ENCODE measurements at places on chromosomes 7 and 10.
A peak's percentile ranks its signal among the peaks of the same experiment; 100 is the strongest.

- DNase-seq: peak; percentile 90
Measured at GRCh38 chr7:114426382-114426781, 11.8 kb downstream of the FOXP2 start.

DNA sequence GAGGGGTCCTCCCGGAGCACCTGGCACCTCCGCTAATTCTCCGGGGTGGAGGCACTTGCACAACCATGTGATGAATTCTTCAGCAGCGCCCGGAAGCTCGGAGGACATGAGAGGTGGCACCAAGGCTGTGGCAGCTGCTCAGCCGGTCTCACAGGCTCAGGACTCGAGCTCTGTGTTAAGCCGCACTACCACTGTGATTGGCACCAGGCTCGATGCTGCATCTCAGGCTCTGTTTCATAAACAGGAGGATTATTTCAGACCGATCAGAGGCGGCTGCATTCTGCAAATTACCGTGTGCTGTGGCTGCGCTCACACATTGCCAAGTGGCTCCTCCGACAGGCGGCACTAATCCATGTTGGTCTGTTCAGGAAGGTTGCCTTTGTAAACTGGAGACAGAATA, 495.2 kb downstream of the DNAJB6 start:
- no peak for DNase-seq

GRCh38 chr10:91493313-91493712, 83.2 kb downstream of the HECTD2 start:
- DNase-seq: peak; percentile 10

- DNase-seq: peak; percentile 98
Measured at GRCh38 chr7:70704831-70705346, 427.1 kb upstream of the GALNT17 start.

DNA sequence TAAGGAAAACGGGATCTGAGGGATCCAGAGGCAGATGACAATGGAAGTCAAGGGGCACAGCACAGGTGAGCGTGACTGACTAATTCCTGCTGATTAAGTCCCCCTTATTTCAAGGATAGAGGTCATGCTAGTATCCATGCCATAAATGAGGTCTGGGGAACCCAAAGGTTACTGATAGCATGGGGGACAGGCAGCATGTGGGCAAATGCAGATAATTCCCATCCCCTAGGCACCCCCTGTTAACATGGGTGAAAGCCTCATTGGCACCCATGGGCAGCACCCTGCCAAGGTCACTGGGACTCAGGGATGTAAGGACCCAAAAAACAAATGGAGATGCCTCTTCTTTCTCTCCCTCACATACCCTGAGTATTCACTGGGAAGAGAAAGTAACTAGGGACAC, 139.7 kb downstream of the WDR11 start:
- DNase-seq: no peak

DNA sequence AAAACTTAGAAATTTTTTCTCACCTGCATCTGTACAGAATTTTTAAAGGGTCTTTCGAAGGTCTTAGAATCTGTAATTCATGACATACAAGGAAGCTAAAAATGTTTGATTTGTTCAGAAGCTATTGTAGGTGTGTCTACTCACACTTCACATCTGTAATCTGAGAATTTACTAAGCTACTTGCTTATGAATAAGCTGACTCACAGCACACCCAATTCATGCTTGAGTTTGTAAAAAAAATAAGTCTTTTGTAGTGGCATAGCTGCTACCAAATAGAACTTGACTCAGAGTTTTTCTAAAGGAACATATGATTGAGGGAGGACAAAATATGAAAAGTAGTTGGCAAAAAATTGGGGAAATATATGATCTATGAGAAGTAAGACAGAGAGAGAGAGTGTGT, 12.7 kb upstream of the AGR2 start:
- peak; percentile 71 for DNase-seq

DNA sequence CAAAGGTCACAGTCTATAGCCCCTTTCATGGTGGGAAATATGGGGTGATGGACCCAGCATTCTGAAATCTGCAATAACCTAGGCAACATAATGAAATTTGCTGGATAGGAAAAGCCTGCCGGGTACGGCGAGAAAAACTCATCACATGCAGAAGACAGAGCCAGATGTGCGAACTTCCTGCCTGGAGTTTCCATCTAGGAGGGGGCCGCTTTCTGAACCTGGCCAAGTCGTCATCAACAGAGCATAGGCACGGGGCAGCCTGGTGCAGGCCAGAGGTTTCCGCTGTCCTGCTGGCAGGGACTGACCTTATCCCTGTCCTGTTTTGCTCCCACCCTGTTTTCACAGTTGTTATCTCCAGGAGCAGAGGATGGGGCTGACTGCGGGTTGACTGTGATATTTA, 27.4 kb downstream of the CCDC3 start:
- DNase-seq: no peak

DNA sequence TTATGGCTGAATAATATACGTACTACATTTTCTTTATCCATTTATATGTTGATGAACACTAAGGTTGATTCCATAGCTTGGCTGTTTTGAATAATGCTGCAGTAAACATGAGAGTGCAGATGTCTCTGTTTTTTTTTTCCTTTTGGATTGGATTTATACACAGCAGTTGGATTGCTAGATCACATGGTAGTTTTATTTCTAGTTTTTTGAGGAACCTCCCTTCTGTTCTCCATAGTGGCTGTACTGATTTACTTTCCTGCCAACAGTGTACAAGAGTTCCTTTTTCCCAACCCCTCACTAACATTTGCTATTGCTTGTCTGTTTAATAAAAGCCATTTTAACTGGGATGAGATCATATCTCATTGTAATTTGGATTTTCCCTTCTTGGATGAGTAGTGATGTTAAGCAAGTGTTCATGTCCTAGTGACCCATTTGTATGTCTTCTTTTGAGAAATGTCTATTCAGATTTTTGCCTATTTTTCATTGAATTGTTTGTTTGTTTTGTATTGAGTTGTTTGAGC, 36.0 kb downstream of the ABCA13 start:
- no peak for DNase-seq

DNA sequence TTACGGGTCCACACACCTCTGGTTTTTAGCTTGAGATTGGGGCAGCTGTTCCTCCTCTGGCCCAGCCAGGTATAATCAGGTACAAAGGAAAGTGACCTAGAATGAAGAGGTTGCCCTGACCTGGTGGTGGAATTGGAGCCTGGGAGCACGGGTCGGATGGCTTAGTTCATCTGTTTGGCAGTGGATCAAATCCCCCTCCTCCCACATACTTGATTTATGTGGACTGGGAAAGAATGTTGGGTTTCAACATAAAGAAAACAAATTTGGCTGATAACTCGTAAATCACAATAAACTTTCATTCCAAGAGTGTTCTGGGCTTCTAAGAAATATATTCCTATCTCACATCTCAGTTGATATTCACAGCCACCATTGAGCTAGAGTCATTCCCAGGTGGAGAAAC, 186.8 kb downstream of the CUX1 start:
- DNase-seq: peak; percentile 16

- DNase-seq: no peak
Measured at GRCh38 chr10:34613491-34613890, 201.6 kb downstream of the PARD3 start.

DNA sequence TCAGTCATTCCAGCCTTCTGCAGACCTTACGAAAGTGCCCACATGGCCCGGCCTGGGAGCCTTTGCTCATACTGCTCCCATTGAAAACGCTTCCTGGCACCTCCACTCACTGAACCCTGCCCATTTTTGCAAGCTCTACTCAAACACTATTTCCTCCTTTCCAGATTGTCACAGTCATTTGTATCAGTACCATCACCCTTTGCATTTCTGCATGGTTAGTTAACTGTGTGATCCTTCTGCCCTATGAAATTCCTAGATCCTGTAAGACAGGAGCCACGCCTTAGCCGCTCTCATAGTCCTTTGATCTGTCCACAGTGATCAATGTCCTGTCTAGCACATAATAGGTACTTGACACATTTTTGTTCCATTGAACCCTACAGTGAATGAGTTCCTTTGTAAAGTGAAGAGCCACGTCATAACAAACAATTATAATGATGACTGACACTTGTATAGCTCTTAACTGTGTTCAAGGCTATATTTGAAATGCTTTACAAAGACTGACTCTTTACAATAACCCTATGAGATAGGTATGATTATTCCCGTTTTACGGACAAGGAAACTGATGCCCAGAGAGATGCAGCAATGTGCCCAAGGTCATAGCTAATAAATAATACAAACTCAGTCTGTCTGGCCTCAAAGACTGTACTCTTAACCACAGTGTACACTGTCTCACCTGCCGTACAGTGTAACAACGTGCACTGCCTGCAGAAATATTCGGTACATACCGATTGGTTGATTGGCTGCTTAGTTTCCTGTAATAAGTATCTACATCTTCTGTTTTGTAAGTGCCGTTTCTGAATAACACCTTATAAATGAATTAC, 16.6 kb upstream of the ITIH2 start:
- DNase-seq: peak; percentile 0

DNA sequence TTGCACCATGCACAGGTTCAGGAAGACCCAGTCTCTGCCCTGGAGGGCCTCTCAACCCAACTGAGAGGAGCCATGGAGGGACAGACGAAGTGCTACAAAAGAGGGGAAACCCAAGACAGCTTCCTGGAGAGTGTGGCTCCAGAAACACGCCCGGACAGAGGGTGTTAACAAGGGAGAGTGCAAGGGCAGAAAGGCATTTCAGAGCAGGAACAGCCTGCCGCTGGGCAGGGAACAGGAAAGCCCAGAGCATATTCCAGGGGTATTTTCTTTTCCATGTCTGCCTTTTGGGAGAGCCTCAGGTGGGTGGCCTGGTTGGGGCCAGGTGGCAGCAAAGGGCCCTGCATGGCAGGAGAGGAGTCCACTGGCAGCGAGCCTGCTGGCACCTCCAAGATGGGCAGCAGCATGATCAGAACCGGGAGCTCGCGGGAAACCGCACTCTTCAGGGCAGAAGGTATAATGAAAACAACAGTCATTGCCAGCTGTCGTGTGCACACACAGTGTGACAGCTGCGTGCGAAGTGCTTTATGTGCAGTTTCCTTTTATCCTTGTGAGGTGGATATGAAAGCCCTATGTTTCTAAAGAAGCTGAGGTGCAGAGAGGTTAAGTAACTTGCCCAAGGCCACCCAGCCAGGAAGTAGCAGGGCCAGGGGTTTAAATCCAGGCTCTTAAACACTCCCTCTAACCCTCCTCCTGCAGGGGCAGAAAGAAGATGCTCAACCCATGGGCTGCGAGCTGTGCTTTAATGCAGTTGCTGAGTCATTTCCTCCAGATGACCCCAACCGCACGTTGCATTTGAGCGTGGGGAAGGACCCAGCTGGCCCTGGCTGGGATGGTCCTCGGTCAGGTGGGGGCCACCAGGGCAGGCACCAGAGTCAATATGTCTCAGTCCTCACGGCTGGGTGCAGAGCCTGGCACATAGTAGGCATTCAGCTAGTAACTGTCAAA, 128.6 kb downstream of the OAT start:
- peak; percentile 7 for DNase-seq

DNA sequence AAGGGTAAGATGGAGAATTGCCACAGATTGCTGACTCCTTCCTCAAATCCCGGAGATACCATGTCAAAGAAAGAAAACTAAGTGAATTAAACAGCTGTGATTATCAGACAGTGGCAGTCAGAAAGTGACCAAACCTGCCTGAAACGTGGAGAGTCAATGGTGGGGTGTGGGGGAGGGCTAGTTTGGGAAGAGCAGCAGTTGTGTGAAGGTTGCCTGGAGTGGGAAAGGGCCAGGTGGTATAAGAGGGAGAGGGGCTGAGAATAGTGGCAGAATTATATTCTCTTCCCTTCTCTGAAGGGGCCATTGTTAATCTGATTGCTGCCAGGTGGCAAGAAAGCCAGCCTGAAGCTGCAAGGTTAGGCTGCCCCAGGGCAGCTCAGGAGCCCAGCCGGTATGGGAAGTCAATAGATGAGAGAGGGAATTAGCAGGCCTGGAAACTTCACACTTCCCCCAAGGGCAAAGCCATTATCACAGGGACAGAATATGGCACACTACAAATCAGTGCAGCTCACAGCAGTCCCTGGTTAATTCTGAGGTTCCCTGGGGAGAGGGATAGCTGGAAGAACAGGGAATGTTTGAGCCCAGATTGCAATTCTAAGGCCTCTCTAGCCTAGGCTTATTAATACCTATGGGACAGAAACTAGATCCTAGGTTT, 83.9 kb upstream of the ITGB1 start:
- DNase-seq: peak; percentile 90

- DNase-seq: no peak
Measured at GRCh38 chr7:47896809-47897423, 51.4 kb downstream of the PKD1L1 start.

DNA sequence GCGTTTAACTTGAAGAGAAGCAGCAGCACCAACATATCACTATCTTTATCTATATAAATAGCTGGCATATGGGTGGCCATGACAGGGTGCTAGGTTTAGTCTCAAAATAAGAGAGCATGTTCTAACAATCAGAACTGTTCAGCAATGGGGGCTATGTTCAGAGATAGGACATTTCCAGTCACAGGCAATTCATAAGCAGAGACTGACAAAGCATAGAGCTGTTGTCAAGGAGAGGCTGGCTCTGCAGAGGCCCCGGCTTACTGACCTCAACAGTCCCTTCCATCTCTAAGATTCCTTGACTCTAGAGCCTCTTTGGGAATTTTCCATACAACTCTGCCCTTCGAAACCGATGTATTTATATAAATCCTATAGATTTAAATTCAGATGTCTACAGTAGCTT, 17.2 kb downstream of the ANK3 start:
- no peak for DNase-seq

DNA sequence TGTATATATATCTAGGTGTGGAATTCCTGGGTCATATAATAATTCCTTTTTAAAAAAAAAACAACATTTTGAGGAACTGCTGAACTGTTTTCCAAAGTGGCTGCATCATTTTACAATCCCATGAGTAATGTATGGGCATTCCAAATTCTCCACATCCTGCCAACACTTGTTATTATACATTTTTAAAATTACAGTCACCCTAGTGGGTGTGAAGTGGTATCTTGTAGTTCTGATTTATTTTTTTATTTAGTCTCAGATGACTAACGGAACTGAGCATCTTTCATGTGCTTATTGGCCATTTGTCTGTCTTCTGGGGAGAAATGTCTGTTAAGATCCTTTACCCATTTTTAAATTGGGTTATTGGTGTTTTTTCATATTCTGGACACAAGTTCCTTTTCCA, 12.0 kb upstream of the KLHL7 start:
- DNase-seq: no peak

DNA sequence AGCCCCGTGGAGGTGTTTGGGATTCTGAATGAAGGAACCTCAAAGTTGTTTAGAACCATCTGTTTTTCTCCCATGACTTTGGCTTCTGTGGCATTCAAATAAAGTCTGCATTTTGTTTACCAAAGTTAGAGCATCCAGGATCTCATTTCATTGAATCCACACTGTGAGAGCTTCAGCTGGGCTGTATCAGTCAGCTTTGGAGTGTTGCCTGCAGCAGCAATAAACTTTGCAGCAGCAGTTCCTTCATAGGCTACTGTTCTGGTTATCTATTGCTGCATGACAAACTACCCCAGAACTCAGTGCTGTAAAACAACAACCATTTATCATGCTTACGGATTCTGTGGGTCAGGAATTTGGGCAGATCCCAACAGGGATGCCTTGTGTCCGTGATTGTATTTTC, 1575.2 kb upstream of the LRRTM3 start:
- no peak for DNase-seq

- no peak for DNase-seq
Measured at GRCh38 chr10:10847387-10847786, 170.3 kb upstream of the CELF2 start.

- no peak for DNase-seq
Measured at GRCh38 chr10:58352956-58353610, 18.3 kb downstream of the UBE2D1 start.

GRCh38 chr10:46523962-46524471, 32.4 kb downstream of the GPRIN2 start:
- no peak for DNase-seq
